ENCODE measurements at places on chromosomes 13 and 19. TPM values are rescaled to one million over a fixed set of nuclear protein-coding genes. Genes with fewer than 3 reads are reported as not detected.

C1QTNF9 gene
- total RNA-seq: not detected

GPR32 gene
- not detected for total RNA-seq

TINCR gene
- 0.81 TPM for total RNA-seq

ARHGAP45 gene
- 133 TPM for total RNA-seq

ZNF296 gene
- 7.8 TPM for total RNA-seq

CRX gene
- total RNA-seq: not detected

NCCRP1 gene
- total RNA-seq: not detected

- no peak for DNase-seq
These were observed 440.4 kb upstream of the PRR20A start for GRCh38 chr13:56700324-56700723.

DNA sequence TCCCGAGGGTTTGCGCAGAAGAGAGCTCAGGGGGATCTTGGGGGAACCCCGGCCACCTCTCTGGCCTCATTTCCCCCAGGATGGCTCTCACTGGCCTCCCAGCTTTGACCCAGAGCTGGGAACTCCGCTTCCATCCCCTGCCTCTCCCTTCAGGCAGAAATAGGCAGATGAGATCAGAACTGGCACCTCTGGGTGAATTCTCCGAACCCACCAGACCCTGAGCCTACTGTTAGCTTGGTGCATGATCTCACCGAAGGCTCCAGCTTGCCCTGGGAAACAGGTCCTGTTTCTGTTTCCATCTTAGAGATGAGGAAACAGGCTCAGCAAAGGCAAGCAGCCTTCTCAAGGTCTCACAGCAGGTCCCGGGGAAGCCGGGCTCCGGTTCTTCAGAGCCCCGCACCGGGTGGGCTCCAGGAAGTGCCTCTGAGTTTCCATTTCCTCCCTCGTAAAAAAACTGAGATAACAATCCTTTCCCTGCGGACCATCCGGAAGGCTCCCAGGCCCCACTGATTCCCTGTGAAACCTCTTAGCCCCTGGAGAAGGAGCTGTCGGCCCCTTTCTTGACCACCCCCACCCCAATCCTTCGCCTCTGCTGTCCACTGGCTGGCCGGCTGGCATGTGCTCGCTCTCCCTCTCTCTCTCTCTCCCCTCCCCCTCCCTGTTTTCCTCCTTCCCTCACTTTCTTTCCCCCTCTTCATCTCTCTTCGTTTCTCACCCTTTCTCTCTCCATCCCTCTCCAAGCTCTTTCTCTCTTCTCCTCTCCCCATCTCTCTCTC is 2.1 kb downstream of the NECTIN2 start:
- no peak for DNase-seq

DNA sequence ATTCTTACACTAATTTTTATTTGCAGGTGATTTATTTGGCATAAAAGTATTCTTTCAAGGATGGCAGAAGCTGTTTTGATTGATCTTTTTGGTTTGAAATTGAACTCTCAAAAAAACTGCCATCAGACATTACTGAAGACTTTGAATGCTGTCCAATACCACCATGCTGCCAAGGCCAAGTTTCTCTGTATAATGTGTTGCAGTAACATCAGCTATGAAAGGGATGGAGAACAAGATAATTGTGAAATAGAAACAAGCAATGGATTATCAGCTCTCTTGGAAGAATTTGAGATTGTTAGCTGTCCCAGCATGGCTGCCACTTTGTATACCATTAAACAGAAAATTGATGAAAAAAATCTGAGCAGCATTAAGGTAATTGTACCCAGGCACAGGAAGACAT is 1.2 kb downstream of the LACC1 start:
- no peak for DNase-seq

- DNase-seq: no peak
These were observed 13.2 kb downstream of the GADD45B start for GRCh38 chr19:2488942-2489731.

GRCh38 chr13:26656919-26657318 is 99.4 kb downstream of the WASF3 start:
- DNase-seq: no peak

DNA sequence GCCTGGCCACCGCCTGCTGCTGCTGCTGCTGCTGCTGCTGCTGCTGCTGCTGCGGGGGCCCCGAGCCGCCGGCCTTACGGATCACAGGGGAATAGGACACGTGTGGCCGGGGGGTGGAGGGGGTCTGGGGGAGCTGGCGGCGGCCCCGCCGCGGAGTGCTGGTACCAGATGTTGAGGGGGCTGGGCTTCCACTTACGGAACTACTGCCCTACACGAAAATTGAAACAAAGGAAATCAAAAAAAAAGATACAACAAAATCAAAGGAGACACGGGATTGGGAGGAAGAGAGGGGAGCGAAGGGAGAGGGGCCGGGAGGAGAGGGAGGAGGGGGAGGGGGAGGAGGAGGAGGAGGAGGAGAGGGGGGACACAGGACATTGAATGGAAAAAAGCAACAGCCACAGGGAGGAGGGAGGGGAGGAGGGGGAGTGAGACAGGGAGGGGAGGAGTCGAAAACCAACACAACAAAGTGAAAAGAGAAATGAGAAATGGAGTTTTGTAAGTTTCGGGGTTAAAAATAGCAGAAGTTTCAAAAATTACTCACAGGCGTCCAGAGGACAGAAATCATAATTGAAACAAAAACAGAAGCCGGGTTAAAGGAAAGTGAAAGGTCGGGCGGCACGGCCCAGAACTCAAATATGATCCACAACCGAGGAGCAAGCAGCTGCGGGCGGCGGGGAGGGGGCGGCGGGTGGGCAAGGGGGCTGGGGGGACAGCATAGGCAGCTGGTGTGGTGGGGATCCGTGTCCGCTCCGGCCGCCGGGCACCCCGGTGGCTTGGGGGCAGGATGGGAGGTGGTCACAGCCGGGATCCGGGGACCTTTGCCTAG is 57.8 kb downstream of the IER2 start:
- peak; percentile 55 for DNase-seq

GRCh38 chr13:99261059-99261458 is 2.9 kb upstream of the GPR18 start:
- no peak for DNase-seq

DNA sequence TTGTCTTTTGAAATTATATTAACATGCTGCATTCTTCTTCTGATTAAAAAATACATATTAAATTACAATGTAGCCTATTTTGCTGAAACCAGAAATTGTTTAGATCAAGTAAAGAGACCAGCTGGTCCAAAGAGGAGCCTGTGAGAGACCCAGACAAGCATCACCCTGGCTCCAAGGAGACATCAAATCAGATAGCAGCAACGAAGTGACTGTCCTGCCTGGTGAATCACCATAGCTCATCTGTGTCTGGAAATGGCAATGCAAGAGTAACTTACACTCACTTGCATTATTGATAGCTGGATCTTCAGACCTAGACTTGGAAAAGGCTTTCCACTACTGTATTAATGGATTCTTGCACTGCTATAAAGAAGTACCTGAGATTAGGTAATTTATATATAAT is 169.1 kb downstream of the KCTD12 start:
- DNase-seq: no peak

- no peak for DNase-seq
These were observed 2.1 kb upstream of the ATP12A start for GRCh38 chr13:24678151-24678550.

GRCh38 chr13:77544355-77544754 is 8.8 kb downstream of the SCEL start:
- DNase-seq: no peak

- no peak for DNase-seq
These were observed 506 bp upstream of the MRPL34 start for GRCh38 chr19:17305216-17305516.

GRCh38 chr19:32544917-32545316 is 36.1 kb upstream of the PDCD5 start:
- DNase-seq: no peak

DNA sequence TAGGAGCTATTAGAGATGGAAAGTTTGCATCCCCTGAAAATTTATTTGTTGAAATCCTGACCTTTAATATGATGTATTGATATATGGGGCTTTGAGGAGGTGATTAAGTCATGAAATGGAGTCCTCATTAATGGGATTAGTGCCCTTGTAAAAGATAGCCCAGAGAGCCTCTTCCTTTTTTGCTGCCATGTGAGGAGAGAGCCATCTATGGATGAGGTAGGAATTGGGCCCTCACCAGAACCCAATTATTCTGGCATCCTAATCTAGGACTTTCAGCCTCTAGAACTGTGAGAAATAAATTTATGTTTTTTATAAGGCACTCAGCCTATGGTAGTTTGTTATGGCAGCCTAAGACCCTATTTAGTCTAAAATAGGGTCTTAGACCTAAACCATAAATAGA is 250.2 kb upstream of the SLITRK1 start:
- DNase-seq: no peak

GRCh38 chr19:4969292-4969771 is 419 bp downstream of the KDM4B start:
- DNase-seq: no peak

DNA sequence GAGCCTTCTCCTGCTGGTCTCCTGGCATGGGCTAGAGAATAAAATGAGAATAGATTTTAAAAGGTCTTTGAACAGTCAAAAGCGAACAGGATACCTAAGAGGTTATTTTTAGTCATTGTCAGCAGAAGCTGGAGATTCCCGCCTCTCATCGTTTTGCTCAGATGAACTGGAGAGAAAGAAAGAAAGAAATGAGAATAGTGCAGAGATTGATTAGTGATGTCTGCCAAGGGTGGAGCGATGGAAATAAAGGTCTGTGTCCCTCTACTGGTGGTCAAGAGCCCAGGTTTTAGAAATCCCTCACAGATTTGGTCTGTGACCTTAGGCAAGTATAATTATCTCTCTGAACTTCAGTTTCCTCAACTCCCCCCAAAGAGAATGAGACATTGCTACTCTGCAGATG is 5.3 kb downstream of the NCAN start:
- DNase-seq: no peak

GRCh38 chr13:23889615-23890607 is 711 bp upstream of the MIPEP start:
- no peak for DNase-seq
